ENCODE measurements at places on chromosomes 5 and 9.

- DNase-seq: no peak
Observed at GRCh38 chr9:115127191-115127817, 9.3 kb upstream of the TNC start.

GRCh38 chr5:103587185-103587748 is 24.7 kb upstream of the NUDT12 start:
- no peak for DNase-seq

- no peak for DNase-seq
Observed at GRCh38 chr5:168600409-168600808, 21.2 kb upstream of the PANK3 start.

GRCh38 chr5:7816535-7816901 is 34.4 kb downstream of the CFAP90 start:
- DNase-seq: no peak

DNA sequence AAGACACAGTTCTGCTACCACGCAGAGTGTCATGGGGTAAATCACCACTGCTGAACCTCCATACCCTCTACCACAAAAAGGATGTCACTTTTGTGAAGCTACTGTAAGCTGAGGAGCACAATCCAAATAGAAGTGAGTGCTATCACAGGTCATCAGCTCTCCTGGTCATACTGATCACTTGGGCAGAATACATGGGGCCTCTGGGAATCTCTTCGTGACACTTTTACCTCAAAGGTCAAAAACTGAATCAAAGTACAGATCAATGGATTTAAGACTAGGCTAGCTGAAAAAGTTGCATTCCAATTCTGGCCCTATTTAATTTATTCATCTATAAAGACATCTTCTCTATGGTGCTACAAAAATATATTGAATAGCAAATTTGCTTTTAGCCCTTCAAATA is 115.5 kb downstream of the MPDZ start:
- no peak for DNase-seq

DNA sequence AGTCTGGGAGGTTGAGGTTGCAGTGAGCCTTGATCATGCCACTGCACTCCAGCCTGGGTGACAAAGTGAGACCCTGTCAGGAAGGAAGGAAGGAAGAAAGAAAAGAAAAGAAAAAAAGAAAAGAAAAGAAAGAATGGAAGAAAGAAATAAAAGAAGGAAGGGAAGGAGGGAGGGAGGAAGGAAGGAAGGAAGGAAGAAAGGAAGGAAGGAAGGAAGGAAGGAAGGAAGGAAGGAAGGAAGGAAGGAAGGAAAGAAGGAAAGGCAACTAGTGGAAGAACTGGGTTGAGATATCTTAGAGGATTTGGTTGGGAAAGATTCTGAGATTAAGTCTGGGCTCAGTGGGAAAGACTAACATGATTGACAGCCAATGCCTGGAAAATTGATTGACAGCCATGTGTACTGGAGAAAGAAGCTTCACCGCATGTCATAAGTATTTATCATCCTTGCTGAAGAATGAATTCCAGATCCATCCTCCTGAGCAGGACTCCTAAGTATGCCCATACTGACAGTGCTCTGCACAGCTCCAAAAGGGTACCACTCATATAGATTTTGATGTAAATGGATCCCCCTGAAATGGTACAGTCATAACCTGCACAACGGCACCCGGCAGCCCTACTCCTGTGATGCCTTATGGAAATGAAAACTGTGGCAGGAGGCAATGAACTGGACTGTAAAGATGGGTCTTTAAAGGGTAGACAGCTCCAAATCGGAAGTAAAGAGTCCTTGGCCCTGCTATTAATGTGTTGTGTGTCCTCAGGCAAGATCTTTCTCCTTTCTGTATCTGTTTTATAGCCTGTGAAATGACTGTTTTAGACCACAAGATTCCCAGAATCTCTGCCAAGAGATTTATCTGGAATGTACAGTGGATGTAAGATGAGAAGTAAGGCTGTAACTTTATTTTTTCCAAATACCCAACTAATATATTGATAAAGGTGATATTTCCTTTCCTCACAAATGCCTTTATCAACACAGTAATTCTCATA is 16.9 kb upstream of the ADRA1B start:
- DNase-seq: no peak

GRCh38 chr5:85814596-85814995 is 803.1 kb upstream of the COX7C start:
- DNase-seq: no peak

DNA sequence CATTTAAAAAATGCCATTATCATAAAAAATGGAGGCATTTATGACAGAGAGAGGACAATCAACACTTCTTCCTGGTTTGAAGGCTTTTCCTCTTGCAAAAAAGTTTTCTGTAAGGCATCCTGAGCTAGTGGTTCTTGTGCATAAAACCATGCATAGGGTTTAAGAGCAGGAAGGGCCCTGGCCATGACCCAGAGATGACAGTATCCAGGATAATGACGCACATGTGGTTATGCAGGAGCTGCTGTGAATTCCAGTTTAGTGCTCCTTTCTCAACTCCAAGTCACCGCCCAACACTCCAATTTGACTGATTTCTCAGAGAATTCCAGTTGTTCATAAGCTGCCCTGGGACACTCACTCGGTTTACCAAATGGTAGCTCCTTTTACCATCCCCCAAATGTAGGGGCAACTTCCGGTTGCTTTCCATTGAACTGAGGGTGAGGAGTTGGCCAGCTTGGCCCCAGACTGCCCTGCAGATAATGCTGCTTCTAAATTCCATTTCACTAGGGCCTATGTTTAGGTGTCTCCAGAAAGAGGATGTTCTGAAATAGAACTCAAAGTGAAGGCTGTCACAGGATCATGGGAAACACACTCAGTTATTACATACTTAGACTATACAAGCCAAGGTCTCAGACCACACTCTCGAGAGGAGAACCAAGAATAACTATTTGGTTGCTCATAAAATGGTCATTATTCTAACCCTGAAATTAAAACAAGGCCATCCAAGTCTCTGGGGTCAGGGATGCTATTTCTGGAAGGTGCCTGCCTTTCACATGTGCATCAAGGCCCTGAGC is 179.1 kb downstream of the SLIT3 start:
- no peak for DNase-seq

DNA sequence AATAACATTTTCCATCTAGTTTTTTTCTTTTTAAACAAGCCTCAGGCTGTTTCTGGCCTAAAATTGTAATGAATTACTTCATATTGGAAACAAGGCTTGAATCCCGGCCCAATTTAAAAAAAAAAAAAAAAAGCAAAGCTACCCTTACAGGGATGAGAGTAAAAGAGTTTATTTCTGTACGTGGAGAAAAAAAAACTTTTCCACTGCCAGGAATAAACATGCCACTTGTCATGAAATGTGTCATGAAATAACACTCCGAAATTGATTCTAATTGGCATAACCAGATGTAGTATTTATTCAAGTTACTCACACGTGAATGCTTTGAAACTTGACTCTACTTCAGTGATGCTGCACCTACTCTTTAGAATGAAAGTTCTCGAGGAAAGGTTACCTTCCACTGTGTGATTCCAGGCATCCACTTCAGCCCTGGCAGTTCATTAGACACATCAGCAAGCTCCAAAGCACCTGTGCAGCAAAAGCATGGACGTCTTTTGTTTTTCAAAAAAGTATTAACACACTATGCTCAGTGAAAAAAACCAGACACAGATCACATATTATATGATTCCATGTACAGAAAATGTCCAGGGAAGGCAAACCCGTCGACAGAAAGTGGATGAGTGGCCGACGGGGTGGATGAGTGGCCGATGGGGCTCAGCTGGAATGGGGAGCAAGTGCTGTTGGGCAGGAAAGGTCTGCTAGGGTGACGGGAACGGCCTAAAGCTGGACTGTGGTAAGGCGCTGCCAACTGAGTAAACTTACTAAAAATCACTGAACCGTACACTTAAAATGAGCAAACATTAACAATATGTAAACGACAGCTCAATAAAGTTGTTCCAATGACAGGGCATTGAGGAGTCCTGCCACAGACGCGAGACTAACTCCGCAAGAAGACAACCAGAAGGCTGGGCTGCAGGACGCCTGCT is 21.2 kb downstream of the NSUN2 start:
- DNase-seq: no peak

- DNase-seq: no peak
Observed at GRCh38 chr5:142364251-142365145, 39.7 kb upstream of the SPRY4 start.

GRCh38 chr9:126159430-126160060 is 167.1 kb upstream of the MVB12B start:
- no peak for DNase-seq

DNA sequence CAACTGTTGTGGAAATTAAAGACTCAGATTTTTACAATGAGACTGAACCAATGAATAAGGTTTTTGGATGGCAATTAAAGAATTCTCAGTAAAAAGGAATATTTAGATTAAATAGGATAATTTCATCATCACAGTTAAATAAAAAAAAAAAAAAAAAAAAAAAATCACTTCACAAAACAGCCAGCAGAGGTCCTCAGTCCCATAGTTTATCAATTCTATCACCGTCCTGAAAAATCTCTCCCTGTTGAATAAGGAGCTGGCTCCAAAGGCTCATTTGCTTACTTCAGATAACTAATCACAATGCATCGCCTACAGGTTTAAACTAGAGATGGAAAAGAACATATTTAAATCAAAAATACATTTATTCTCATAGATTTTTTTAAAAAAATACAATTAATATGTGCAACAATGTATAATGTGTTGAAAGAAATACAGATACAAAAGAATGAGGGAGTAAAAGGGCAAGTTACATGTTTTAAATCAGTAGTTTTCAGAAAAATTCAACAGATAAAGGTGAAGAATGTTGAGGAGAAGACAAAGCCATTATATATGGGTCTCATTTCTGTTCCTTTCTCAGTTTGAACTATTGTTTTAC is 175.8 kb upstream of the CHD1 start:
- no peak for DNase-seq

GRCh38 chr9:122356627-122357026 is 14.2 kb upstream of the PTGS1 start:
- DNase-seq: no peak

GRCh38 chr5:139882316-139882715 is 86.7 kb downstream of the PSD2 start:
- no peak for DNase-seq

DNA sequence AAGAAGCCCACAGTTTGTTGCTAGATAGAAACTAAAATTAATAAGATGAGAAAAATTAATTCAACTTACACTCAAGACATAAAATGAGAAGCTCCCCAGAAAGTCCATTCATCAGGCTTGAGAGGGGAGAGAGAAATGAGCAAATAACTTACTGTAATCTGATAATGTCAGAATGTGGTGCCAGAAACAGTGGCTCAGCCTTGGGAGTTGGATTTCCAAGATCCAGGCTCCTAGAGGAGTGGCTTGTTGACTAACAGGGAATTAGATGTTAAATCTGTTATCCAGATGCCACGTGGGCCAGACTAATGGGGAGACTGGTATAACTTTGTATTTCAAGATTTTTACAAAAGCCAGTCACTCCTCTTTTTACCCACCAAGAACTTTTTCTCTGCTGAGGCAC is 458.2 kb downstream of the GADD45G start:
- DNase-seq: no peak

DNA sequence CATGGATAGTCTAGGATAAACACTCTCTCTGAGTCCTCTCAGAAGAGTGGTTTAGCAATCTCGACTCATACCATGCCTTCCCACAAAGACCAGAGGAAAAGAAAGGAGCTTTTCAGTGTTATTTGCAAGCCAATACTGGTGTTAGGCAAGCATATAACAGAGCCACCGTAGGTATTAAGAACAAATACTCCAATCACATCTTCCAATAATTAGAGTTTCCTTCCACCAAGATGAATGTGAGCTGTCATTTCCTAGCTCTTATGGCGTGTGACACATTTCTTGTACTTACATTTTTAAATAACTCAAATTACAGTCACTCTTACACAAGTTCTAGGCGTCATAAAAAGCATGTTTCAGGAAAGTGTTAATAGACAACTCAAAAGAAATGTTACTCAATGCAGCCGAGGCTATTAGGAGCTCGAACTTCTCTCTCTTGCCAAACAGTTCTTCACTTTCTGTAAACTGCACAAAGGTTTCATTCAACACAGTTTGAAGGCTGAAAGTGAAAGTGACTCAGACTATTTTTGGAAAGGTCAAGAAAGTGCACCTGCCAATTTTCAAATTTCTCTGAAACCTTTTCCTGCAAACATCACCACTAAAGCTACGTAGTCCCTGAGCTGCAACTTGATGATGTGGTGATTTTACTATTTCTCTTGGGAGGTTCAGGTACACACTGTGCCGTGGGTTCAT is 153.8 kb downstream of the AUH start:
- no peak for DNase-seq

DNA sequence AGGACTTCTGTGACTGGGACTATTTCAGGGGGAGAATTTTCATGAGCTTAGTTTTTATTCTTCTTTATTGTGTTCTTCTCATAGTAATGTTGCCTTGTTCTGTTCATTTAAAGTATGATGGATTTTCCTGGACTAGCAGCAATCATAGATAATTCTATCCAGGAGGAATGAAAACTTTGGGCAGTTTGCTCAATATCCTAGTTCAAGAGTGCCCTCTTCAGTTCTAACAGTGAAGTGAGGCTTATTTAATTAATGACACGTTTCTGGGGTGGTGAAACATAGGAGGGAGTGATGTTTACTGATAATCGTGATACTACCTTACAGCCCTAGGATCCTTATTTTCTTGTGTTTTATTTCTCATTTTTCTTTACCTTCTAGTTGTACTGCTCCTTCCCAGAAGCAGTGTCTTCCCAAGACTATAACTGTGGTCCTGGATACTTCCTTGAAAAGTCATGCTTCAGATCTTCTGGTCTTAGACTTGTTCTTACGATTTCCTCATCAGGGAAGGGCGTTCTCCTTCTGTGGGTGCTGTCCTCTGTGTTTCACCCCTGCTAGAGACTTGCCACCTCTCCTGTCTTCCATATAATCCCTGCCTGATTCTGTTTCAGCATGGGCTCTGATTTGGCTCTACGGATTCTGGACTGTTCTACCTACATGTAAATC is 57.4 kb downstream of the CFAP95 start:
- no peak for DNase-seq

GRCh38 chr5:58116346-58116745 is 343.5 kb downstream of the PLK2 start:
- DNase-seq: no peak

DNA sequence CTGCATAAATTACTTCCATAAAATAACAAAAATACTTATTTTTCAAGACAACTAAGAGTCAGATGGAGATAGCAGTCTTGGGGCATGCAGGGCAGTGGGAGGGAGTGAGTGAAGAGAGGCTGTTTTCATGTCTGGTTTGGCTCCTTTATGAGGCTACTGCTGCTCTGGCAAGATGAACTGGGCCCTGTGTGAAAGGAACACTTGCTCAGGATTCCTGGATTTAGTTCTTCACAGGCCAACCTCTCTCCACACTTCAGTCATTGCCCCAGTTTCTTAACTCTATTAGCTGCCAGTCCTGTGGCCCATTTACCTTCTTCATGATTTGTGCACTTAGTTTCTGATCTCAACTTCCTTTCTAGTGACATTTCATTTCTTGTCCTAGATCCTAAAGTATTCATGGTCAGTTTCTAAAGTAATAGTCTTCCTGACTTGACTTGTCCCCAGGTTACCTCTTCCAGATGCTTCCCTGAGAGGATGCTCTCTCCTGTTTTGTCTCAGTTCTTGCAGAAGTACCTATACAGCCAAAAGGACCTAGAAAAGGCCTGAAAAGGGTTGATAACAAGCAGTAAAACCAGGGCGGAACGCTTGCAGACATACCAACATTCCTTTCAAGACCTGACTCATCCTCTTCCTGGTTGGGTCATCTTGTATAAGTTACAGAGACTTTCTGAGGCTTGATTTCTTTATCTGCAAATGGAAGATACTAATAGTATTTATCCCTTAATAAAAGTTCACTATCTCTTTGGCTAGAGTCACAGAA is 77.0 kb upstream of the ZFAND5 start:
- DNase-seq: no peak
